Ovary (tissue), 10 donors: ENCODE measurements at places on chromosomes 2 and 18. TPM values are rescaled to one million over a fixed set of nuclear protein-coding genes. Genes with fewer than 3 reads are reported as not detected.

Gene TNFAIP6
- 1.0 TPM for total RNA-seq

GRCh38 chr18:44856157-44856556, 175.5 kb downstream of the SETBP1 start:
- DNase-seq, result no peak
- H3K36me3 ChIP-seq, result no peaks in the 10 kb centered on the region
- H3K4me1 ChIP-seq, result peaks cover 14% of the 10 kb centered on the region
- H3K27ac ChIP-seq, result no peak overlapping the region

Gene HOXD1
- 0.23 TPM for total RNA-seq

- H3K27ac ChIP-seq, result no peak overlapping the region
- no peaks in the 10 kb centered on the region for H3K4me1 ChIP-seq
- no peak for DNase-seq
- H3K27me3 ChIP-seq, result no peaks in the 10 kb centered on the region
- H3K36me3 ChIP-seq, result no peaks in the 10 kb centered on the region
These were observed 48.7 kb downstream of the LYPD1 start for GRCh38 chr2:132621131-132621875.

Gene PAX3
- not detected for total RNA-seq
